GM03348 (cell line): ENCODE measurements at places on chromosomes 5 and 9.

- no peak for DNase-seq
Measured at GRCh38 chr5:142150431-142150830, 41.9 kb downstream of the NDFIP1 start.

- peak; percentile 54 for DNase-seq
Measured at GRCh38 chr9:89497978-89498851, at the start of gene SEMA4D. SEMA4D (minus strand) TSS chr9:89498113; CDS start chr9:89405456, 92,657 bp downstream.

DNA sequence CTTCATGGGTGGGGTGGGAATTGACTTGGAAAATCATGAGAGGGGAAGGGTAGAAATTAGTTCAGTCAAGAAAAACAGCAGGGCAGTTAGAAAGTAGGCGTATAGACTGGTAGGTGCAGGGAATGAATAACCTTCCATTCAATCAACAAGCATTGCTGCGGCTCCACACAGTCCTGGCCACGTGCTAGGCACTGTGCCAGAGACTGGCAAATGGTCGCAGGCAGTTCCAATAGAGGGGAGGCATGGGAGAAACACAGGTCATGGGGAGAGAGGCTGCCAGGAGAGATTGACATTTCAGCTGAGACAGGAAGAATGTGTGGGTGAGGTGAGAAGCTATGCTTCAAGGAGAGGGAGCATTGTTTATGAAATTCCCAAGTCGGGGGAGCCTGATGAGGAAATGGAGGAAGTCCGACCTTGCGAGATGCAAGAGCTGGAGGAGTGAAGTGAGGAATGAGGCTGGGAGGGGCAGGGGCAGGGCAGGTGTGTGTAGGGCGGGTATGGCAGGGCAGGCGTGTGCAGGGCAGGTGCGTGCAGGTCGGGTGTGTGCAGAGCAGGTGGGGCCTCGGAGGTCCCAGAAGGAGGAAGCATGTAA is 54.4 kb upstream of the PPARGC1B start:
- DNase-seq, result no peak

GRCh38 chr9:2292733-2293132 is 277.6 kb downstream of the SMARCA2 start:
- DNase-seq, result no peak

GRCh38 chr5:55101556-55102276 is 730 bp upstream of the GZMA start:
- DNase-seq, result no peak

DNA sequence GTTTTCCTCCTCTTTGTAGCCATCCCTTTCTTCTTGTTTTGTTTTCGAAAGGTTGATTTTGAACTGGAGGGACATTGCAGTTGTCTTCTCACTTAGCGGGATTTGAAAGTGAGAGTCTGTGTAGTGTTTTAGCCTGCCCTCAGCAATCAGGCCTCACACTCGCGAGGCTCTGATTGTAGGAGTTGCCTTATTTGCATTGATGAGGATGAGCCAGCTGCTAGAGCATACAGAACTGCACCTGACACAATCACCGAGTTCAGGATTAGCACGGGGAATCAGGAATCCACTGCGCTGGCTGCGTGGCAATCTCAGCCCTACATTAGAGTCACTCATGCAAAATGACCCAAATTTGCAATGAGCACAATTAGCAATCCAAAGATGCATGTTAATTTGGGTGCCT is 122.5 kb upstream of the TMEM161B start:
- no peak for DNase-seq

GRCh38 chr9:118330191-118330986 is 626.2 kb downstream of the TLR4 start:
- DNase-seq, result no peak
